PC-9 (cell line): ENCODE measurements at places on chromosomes 11 and 22. TPM values are rescaled to one million over a fixed set of nuclear protein-coding genes. Genes with fewer than 3 reads are reported as not detected.

- no peak for DNase-seq
Observed at GRCh38 chr22:50260801-50261614, 475 bp downstream of the MAPK12 start.

GRCh38 chr11:11843211-11843621, 1.4 kb downstream of the USP47 start:
- no peak for DNase-seq

DNA sequence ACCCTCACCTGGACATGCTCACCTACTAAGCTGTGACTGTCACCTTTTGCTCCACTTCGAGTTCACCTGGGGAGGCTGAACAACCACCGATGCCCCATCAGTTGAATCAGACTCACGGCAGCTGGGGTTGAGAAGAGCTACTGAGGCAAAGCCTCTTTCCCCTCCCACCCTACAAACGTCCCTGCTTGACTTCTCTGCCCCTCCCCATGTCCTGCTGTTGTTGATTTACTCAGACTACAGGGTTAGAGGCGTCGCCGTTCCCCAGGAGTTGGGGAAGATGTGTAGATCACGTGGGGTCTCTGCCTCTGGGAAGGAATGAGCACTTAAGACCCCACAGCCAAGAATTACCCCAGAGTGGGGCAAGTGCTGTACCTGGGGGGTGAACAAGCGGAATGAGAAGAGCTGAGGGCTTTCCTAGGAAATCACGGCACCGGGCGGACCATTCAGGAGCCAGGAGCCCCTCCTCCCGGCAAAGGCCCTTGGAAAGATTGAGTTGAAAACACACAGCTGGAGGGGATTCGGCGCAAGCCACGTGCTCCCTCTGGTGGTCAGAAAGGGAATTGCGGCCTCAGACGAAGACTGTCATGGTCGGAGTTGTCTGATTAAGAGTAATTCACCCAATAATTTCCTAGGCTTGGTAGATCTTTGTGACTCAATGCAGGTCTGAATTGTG, 7.0 kb downstream of the FXYD2 start:
- DNase-seq, result peak; percentile 70

GRCh38 chr22:38108561-38109319, 1.7 kb downstream of the BAIAP2L2 start:
- DNase-seq, result no peak

Gene DMC1
- 5.6 and 6.3 TPM in 2 replicates for total RNA-seq

Gene LARGE2
- 1.4 and 2.6 TPM in 2 replicates for total RNA-seq
